ENCODE measurements at places on chromosomes 11 and 22.

DNA sequence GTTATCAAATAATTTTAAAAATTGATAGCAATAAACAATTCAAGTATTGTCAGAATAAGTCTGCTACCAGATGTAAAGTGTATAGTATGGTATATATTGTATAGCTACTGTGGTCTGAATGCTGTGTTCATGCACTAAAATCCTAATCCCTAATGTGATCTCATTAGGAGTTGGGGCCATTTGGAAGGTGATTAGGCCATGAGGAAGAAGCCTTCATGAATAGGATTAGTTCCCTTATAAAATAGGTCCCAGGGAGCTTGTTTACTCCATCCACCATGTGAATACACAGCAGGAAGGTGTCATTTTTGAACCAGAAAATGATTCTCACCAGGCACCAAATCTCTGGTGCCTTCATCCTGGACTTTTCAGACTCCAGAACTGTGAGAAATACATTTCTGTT is 363.0 kb upstream of the CNTN5 start:
- DNase-seq = no peak

DNA sequence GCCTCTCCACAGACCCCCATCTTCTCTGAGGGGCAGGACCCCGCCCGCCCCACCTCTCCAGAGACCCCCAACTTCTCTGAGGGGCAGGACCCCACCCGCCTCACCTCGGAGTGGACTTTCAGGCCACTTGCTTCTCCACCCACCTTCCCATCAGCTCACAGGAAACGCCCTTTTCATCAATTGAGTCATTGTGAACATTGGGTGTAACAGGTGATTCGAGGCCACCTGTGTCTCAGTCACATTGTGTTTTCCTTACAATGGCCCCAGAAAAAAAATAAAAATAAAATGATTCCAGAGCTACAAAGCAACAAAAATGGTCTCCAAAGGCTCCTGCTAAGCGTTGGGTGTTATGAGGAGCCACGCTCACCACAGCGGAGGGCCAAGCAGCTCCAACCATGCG is 36.0 kb downstream of the BRD1 start:
- no peak for DNase-seq

GRCh38 chr11:130624971-130625544 is 176.6 kb downstream of the ADAMTS15 start:
- DNase-seq = no peak

DNA sequence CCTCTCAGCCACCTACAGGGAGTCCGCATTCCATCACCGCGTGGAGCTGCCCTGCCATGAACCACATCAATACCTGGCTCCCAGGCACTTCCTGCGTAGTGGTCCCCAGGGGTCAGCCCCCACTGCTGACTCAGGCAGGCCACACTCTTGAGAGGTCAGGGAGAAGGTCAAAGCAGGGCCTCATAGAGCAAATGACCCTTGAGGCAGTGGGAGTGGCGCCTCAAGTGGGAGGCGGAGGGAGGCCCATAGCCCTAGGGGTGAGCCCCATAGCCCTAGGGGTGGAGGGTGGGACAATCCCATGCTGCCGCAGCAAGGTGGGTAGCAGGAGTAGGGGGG is 5.0 kb downstream of the PRDX5 start:
- no peak for DNase-seq

GRCh38 chr22:48204296-48204695 is 1441.8 kb downstream of the TBC1D22A start:
- no peak for DNase-seq

DNA sequence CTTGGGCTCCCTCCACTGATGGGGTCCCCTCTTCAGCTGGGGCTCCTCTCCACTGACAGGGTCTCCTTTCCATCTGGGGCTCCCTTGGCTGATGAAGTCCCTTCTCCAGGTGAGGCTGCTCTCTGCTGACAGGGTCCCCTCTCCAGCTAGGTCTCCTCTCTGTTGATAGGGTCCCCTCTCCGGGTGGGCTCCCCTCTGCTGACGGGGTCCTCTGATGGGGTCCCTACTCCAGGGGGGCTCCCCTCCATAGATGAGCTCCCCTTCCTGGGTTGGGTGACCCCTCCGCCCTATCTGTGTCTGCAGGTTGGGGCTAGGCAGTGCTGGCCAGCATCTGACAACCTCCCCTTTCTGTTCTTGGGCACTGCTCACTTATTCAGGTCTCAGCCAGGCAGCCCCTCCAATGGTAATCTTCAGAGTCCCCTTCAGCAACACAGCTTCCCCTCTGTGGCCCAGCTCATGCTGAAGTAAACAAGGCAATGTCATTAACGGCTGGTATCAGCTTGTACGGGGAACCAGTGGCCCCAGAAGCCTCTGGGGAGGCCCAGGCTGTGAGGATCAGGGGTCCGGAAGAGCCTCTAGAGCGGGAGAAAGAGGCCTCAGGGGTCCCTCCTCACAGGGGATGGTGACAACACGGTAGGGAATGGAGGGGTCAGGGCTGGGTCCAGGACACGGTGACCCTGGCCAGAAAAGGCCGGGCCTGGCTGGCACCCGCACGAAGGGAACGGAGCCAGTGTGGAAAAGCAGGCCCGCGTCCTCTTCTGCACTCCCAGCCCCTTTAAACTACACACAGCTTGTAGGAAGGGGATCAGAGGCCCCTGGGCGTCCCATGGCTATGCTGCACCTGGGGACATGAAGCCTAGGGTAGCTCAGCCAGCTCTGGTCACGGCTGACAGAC is 9.6 kb upstream of the CD81 start:
- no peak for DNase-seq

DNA sequence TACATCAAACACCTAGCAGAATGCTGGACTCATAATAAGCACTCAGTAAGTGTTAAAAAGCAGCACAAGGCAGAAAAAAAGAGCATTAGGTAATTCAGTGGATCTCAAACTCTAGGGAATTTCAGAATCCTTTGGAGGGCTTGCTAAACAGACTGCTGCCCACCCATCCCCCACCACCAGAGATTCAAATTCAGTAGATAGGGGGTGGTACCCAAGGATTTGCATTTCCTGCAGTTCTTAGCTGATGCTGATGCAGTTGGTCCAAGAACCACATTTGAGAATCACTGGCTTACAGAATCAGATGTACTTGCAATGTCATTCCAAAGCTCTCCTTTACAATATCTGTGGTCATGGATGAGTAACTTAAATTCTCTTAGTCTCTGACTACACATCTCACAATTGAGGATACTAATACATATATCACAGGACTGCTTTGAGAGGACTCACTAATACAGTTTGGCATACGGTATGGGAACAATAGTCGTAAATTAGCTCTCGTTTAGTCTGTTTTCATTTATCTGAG is 664.5 kb downstream of the KCNA4 start:
- no peak for DNase-seq

GRCh38 chr11:125887373-125888324 is at the start of gene HYLS1:
Gene HYLS1 (plus strand): TSS chr11:125887668. CDS start chr11:125899369, 11,701 bp downstream.
- peak; percentile 98 for DNase-seq

DNA sequence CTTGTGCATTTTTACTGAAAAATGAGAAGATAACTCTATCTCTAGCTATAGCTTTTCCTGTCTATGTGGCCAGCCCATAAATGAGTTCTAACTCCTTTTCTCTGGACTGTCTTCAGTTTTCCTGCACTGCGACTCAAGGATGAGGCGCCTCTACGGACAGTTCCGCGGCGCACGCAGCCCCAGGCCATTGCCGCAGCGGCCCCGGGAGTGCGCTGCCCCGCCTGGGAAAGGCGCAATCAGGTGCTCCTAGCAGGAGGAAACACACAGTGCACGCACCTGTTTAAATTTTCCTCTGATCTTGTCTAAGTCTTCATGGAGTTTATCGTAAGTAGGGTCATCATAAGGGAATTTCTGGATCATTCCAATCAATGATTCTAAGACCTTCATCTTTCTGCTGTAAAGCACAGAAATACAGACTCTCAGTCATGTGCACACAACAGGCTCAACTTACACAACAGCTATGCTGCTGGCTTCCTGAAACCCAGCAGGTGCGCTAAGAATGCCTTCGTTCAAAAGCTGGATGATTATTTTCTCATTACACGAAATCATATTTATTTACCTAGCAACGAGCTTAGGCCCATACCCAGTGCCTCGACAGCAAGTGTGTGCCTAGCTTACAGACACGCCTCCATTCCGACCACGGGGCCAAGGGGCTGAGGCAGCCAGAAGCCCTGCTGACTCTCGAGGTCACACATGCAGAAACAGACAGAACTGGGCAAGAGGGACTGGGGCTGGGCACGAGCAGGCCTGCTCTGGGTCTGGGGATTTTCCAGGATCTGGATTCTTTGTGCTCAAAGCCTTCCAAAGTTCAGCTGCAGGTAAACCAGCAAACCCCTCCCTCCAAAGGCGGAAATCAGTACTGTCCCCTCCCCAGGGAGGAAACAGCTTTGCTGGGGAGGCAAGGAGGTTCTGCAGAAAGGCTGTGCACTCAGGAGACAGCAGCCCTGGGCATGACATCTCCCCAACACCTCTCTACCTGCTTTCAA is 7.2 kb downstream of the LTO1 start:
- no peak for DNase-seq

GRCh38 chr11:34339149-34340064 is 18.4 kb downstream of the ABTB2 start:
- DNase-seq = peak; percentile 40

DNA sequence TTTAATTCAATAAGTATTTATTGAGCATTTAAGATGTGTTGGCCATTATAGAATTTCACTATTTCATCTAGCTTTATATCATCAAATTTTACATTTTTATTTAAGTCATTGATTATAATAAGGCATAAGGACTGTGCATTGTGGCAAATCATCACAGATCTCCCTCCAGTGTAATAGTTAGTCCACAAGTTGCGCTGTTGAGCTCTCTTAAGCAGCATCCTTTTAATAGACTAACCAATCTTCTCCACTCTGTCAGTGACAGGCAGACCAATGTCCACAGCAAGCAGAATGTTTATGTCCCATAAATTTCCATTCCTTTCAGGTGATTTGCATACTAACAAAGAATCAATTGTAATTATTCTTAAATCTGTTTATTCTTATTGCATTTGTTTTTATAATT is 595.3 kb upstream of the CCDC90B start:
- DNase-seq = no peak

- no peak for DNase-seq
These were observed 87.7 kb upstream of the NECTIN1 start for GRCh38 chr11:119816660-119817059.

GRCh38 chr22:36977401-36977861 is 41.8 kb downstream of the TST start:
- peak; percentile 71 for DNase-seq

Data from suppressor macrophage (primary cell).